Right cardiac atrium (tissue), 5 donors: ENCODE measurements at places on chromosomes 5 and 9.

- DNase-seq: no peak
Measured at GRCh38 chr5:6730407-6730806, 17.2 kb downstream of the TENT4A start.

GRCh38 chr9:80144856-80145255, 573.1 kb downstream of the TLE4 start:
- DNase-seq: no peak

DNA sequence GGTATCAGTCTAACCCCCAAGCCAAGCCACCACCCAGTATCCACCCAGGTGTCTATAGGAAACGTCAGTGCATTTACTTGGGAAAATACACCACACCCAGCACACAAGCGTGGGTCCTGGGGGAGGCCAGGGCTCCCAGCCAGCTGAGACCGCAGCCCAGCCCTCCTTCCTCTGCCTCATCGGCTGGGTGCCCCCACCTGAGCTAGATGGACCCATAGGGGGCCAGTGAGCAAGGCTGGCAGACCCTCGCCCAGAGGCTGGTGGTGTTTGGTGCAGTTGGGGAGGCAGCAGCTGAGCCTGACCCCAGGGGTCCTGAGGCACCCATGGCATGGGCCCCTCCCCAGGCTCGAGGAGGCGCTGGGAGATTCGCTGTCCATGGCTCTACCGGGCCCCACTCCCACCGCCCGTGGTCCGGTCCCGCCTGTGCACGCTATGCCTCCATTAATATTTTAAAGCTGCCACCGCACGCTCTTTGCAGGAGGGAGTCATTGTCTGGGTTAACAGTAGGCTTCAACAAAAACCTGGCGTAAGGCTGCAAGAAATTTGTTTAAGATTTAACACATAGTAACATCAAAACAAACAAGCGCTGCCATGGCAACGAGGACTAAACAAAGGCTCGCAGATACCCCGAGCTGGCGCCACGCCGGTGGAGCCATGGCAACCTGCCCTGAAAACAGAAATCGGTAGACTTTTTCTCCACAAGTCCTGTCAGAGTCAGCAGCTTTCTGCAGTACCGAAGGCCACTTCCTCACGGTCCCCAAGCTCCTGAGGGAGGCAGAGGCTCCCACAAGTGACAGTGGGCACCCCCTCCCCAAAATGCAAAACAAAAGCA, 20.6 kb downstream of the TPPP start:
- peak; percentile 92 for DNase-seq

- no peak for DNase-seq
Measured at GRCh38 chr5:137560420-137560819, 61.3 kb upstream of the SPOCK1 start.
